HCT116 (cell line): ENCODE measurements at places on chromosomes 5 and 9. TPM values are rescaled to one million over a fixed set of nuclear protein-coding genes. Genes with fewer than 3 reads are reported as not detected.

FGFR4 gene
- total RNA-seq, result 78.1 TPM

DNA sequence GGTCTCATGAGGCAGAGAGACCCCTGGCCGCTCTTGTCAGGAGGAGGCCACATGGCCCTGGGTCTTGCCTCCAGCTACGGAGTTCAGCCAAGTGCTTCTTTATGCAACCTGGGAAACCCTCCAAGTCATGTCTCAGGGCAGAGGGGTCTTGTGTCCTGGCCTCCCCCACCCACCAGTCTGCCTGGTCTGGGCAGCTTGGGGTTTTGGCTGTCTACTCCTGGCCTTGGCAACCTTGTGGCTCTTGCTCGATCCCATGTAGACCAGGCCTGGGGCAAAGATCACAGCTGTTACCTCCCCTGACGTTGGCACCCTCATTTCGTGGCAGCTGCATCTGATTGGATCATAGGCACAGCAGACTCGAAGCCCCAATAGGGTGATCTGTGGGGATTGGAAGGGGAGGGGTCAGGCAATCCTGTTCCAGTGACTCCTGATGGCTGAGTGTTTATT is 28.4 kb downstream of the JADE2 start:
- H3K27me3 ChIP-seq, result no peaks in the 10 kb centered on the region
- DNase-seq, result no peak
- H3K27ac ChIP-seq, result no peak overlapping the region

DNA sequence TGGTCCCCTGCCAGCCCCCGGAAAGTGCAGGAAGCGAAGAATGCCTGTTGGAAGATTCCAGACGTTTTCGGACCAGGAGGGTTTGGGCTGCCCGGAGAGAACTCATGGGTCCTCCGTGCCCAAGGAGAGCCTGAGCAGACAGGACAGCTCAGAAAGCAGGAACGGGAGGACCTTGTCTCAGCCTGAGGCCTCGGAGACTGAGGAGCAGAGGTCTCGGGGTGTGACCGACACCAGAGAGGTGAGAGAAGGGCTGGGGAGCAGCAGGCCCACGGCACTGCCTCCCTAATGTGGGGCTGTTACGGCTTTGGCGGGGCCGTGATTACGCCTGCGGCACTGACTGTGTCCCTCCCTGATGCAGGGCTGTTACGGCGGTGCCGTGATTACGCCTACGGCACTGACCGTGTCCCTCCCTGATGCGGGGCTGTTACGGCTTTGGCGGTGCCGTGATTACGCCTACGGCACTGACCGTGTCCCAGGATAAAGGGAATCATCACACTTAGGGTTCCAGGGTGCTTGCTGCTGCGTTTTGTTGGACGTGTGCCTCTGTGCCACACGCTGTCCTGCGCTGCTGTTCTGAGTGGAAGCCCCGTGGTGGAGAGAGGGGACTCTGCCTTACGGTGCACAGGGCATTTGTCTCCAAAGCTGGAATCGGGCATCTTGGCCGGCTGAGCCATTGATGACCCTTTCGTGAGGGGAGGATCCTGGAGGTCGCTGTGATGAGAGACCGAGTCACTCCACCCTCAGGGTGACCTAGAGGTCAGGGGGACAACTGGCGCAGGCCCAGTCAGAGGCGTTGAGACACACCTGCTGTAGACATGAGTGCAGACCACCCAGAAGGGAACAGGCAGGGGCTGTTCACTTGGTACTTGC is 25.7 kb downstream of the CEP72 start:
- no peak overlapping the region for H3K27ac ChIP-seq
- DNase-seq, result no peak
- H3K36me3 ChIP-seq, result peaks cover 42% of the 10 kb centered on the region
- no peak overlapping the region for H3K4me3 ChIP-seq
- H3K27me3 ChIP-seq, result no peaks in the 10 kb centered on the region
- no peaks in the 10 kb centered on the region for H3K4me1 ChIP-seq

GRCh38 chr9:127221695-127222094 is 42.9 kb upstream of the GARNL3 start:
- no peak for DNase-seq
- no peak overlapping the region for H3K4me3 ChIP-seq
- H3K36me3 ChIP-seq, result no peaks in the 10 kb centered on the region
- H3K27me3 ChIP-seq, result peaks cover 19% of the 10 kb centered on the region; the same call in 1 of the 2 replicates
- no peak overlapping the region for H3K27ac ChIP-seq

GRCh38 chr9:116020146-116020545 is 133.4 kb upstream of the PAPPA start:
- no peaks in the 10 kb centered on the region for H3K4me1 ChIP-seq
- no peaks in the 10 kb centered on the region for H3K27me3 ChIP-seq
- H3K36me3 ChIP-seq, result no peaks in the 10 kb centered on the region
- H3K27ac ChIP-seq, result no peak overlapping the region
- DNase-seq, result no peak

- no peaks in the 10 kb centered on the region for H3K36me3 ChIP-seq
- H3K27ac ChIP-seq, result no peak overlapping the region
- H3K4me3 ChIP-seq, result no peak overlapping the region
- no peaks in the 10 kb centered on the region for H3K27me3 ChIP-seq
Observed at GRCh38 chr5:176736931-176737745, 73.2 kb upstream of the UNC5A start.
